Hindlimb muscle (tissue), 1 donor: ENCODE measurements at places on chromosomes 6 and 20. TPM values are rescaled to one million over a fixed set of nuclear protein-coding genes. Genes with fewer than 3 reads are reported as not detected.
A peak's percentile ranks its signal among the peaks of the same experiment; 100 is the strongest.

DNA sequence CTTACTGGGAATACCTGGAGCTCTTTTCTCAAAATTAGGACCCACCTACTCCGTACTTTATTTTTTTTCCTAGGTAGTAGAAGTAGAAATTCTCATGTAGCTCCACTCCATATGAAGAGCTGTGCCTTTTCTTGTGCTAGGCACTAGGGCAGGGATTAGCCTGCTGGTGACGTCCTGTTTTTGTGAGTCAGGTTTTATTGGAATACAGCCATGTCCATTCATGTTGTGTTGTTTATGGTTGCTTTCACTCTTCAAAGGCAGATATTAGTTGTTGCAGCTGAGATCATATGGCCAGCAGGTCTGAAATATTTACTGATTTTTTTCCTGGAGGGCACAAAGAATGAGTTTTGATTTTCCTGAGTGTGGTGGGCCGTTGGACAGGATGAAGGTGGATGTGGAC, 20.5 kb downstream of the XRN2 start:
- DNase-seq, result no peak

Gene FNDC11
- polyA plus RNA-seq, result 0.13 TPM

DNA sequence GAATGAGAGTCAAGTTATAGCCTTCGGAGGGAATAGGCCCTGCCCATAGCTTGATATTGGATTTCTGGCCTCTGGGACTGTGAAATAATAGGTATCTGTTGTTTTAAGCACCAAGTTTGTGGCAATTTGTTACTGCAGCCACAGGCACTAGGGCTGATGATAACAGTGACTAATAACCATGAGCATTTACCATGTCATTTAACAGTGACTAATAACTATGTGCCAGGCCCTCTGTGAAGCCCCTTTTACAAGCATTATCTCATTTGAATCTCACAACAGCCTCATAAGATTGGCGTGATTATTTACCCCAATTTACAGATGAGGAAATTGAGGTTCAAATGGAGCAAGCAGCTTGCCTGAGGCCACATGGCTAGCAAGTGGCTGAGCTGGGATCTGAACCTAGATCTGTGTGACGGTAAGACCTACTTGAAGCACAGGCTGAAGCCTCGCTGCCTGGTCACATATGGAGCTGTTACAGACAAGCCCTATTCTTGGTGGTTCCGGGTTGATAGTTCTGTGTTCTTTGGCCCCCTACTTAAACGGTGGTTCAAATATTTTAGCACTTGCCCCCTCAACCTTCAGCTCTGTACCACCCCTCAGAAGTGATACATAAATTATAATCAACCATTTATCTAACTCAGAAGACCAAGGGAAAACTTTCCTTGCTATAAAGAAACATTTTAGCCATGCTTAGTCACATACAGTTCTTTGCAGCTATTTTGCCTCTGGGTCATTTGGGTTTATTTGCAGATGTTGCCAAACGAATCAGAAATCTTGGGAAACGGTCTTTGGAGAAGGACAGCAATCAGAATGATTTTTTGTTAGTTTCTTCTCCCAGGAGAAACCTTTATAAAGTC, 98.3 kb downstream of the ELOVL5 start:
- no peak for DNase-seq

DNA sequence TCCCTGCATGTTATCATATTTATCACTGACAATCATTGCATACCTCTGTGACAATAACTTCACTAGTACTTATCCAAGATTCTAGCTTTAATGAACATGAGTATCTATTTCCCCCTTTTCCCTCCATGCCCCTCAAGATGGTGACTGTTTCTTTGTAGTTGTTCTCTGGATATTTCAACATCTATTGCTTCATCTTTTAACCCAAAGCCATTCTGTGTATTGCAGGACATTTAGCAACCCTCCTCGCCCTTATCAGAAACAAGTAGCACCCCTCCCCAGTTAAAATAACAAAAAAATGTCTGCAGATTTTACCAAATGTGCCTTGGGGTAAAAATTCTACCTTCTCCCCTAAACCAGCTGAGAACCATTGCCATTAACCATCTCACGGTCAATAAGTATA, 979.8 kb upstream of the MANEA start:
- no peak for DNase-seq

Gene SYNDIG1
- polyA plus RNA-seq, result 4.1 TPM

Gene BACH2
- 6.0 TPM for polyA plus RNA-seq

- no peak for DNase-seq
Observed at GRCh38 chr20:60502881-60503280, 544.7 kb downstream of the CDH26 start.

Gene DLK2
- 1.9 TPM for polyA plus RNA-seq

Gene EEF1A2
- polyA plus RNA-seq, result 1,012 TPM

Gene GFOD1
- polyA plus RNA-seq, result 3.4 TPM

- no peak for DNase-seq
Observed at GRCh38 chr6:111761783-111762312, 111.4 kb downstream of the FYN start.

- DNase-seq, result peak; percentile 78
Observed at GRCh38 chr6:41451515-41452163, 94.5 kb upstream of the FOXP4 start.

GRCh38 chr6:1552296-1552761, 57.4 kb upstream of the FOXC1 start:
- no peak for DNase-seq

- no peak for DNase-seq
Observed at GRCh38 chr20:55004044-55004443, 528.7 kb downstream of the DOK5 start.

GRCh38 chr6:144582939-144583613, 297.9 kb downstream of the UTRN start:
- DNase-seq, result peak; percentile 45

DNA sequence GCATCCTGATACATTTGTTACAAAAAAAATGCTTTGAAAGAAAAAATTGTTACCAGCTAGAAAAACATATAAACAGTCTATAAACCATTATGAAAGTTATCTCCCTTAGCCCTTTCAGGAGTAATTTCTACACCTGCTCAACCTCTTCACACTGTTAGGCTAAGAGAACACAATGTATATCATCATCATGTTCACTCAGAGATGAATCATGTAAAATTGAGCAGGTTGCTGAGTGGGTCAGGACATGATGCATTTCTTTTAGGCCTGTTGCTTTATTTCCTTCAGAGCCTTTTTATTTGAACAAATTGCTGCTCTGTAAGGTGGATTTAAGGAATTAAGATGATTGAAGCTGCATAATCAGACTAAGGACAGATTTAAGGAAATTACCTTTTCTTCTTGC, 531.3 kb upstream of the MAN1A1 start:
- DNase-seq, result no peak

Gene IL20RA
- polyA plus RNA-seq, result 40.5 TPM

- no peak for DNase-seq
Observed at GRCh38 chr20:53534037-53534436, 59.6 kb downstream of the ZNF217 start.

DNA sequence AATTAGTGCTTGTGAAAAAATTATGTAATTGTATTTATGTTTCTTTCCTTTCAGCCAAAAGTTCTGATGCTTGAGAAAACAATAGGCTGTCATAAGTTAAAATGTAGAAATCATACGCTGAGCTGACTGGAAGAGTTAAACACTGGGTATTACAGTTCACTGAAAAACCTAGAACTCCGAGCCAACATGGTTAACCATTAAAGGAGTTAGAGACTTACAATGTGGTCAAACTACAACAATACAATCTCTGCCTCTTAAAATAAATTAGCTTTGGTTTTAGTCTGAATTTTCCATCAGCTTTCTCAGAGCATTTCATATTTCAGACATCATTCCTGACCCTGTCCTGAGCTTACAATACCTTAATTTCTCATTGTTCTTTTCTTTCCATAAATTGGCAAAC, 91.0 kb downstream of the COL12A1 start:
- no peak for DNase-seq

Gene FRK
- 0.32 TPM for polyA plus RNA-seq

Gene NMBR
- polyA plus RNA-seq, result 0.14 TPM

DNA sequence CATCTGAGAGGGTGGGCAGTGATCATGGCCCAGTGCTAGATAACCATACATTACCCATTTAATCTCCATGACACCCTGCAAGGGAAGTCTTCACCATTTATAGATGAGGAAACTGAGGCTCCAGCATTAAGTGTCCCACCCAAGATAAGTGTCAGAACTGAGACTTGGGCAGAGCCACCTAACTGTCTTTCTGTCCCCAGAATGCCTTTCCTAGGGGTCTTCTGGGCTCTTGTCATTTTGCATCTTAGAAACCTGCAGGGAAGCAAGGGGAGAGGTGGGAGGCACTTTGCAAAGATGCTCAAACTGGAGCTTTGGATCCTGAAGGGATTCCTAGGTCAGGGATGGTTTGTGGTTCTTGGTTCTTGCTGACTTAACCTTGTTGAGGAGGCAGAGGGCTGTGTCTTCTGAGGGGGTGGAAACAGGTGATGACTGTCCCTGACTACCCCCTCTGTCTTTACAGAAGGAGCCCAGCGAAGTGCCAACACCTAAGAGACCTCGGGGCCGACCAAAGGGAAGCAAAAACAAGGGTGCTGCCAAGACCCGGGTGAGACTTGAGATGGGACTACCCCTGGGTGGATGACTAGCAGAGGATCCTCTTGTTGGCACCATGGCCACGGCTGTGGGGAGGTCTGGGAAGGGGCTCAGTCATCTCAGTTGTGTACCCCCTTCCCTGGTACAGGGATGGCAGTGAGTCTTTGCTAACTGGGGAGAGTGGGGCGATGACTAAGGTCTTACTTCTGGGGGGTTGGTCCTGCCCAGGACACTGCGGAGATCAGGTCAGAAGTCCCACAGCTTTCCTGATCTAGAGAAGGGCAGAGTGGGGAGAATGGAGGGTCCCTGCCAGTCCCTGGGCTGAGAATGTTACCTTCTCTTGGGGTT, 5.8 kb downstream of the HMGA1 start:
- DNase-seq, result no peak

- no peak for DNase-seq
Observed at GRCh38 chr20:3093861-3094361, 9.4 kb upstream of the AVP start.

- no peak for DNase-seq
Observed at GRCh38 chr20:29452186-29452585, 1805.3 kb upstream of the DEFB115 start.

Gene CGA
- polyA plus RNA-seq, result 0.54 TPM

- DNase-seq, result peak; percentile 53
Observed at GRCh38 chr6:55980627-55981211, 105.3 kb upstream of the BMP5 start.

GRCh38 chr20:62049342-62050165, 16.1 kb downstream of the TAF4 start:
- DNase-seq, result no peak

Gene TNFRSF21
- 22.9 TPM for polyA plus RNA-seq

DNA sequence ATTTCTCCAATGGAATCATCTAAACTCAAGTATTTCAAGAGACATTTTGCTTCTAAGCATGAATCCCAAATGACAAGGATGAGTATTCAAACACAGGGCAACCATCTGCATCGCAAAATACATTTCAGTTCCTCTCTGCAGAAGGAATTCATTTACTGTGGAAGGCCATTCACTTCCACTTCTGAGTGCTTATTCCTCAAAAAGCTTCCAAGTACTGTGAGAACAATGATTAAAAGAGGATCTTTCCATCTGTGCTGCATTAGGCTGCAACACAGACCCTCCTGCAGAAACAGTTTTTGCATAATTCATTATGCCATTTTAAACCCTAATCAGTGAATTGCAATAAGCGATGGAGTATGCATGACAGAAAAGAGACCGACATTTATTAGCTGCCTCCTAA, 52.5 kb downstream of the ARHGAP18 start:
- no peak for DNase-seq

GRCh38 chr20:15831201-15831600, 742.0 kb downstream of the KIF16B start:
- DNase-seq, result no peak

DNA sequence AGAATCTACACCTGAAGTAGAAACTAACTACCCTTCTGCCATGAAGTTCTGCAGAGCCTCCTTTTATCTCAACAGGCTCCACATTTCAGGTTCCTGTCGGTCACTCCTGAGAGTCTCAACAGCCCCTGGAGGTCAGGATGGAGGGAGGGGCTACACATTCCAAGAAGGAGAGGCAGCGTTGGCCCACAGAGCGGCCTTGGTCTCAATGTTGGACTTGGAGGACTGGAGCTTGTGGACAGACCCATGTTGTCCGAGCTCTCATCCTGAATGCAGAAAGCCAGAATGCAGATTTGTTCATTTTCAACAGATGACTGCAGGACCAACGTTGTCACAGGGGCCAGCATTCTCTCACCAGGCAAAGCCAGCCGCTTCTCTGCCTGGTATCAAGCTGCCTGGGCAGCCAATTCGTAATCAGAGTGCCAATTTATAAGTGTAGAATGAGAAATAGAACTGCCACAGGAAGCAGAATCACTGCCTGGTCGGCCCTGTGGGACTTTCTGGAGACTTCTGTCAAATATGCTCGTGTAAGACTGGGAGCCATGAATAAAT, 212.5 kb upstream of the SNX9 start:
- DNase-seq, result no peak

Gene EYS
- 0.59 TPM for polyA plus RNA-seq

DNA sequence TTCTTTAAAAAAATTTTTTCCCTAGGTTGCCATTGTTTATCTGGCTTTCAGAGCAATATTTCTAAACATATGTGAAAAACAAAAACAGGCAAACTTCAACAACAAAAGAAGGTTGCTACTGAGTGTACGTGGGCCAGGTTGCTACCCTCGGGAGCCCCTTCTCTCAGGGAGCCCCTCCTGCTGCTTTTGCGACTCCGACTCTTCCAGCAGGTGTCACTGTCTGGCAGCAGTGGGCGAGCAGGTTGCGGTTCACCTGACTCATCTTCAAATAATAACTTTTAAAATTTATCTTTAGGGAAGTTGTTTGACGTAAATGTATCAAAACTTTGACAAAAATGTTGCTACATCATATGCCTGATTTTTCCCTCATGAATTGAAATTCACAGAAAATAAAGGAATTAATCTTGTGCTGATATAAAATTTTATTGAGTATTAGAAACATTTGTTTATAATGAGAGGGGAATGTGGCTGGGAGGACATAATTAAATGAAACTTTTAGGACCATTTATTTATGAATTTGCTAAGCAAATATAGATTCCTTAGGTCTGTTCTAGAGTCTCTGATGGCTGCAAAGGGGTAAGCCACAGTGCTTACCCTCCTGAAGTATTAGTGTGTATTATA, 138.8 kb downstream of the HIVEP1 start:
- DNase-seq, result no peak

Gene CALHM6
- polyA plus RNA-seq, result 3.8 TPM

- DNase-seq, result no peak
Observed at GRCh38 chr20:22821796-22822195, 213.3 kb upstream of the SSTR4 start.

GRCh38 chr20:53894707-53895384, 175.5 kb downstream of the BCAS1 start:
- DNase-seq, result no peak

GRCh38 chr20:5831539-5832237, 81.5 kb downstream of the SHLD1 start:
- no peak for DNase-seq

DNA sequence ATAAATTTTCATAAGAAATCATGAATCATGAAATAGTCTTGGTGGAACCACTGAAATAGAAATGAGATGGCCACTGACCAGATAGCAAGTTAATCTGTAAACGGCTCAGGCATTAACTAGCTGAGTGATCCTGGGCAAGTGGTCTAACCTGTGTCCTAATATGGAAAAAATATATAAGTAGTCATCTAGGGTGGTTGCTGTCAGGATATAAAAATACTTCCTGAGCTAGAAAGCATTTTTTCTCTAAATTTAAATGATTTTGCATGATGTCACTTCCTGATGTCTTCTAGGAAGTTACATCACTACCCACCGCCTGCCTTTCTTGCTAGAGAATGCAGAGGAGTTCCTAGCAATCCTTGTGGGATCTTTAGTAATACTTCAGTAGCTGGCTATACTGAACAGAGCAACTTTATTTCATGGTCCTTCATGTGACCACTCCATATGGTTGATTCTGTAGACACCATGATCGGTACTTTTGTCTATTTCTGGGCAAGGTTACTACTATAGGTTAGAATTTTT, 228.1 kb upstream of the CEP162 start:
- DNase-seq, result no peak
